ENCODE measurements at places on chromosomes 3 and 15.

- DNase-seq, result no peak
Observed at GRCh38 chr15:70034596-70034995, 63.1 kb downstream of the TLE3 start.

GRCh38 chr3:135009014-135009413 lies 214.0 kb downstream of the EPHB1 start:
- no peak for DNase-seq

- no peak for DNase-seq
Observed at GRCh38 chr3:144491333-144491732, 519.7 kb downstream of the DIPK2A start.

GRCh38 chr3:139136469-139137202 lies 91.9 kb upstream of the PRR23C start:
- no peak for DNase-seq

GRCh38 chr3:126309165-126309564 lies 48.0 kb downstream of the KLF15 start:
- peak; percentile 35 for DNase-seq

GRCh38 chr3:12796171-12797123 lies at the start of gene CAND2:
TSS of gene CAND2 (plus strand) at chr3:12796680. CDS start at chr3:12796721, 41 bp downstream.
- peak; percentile 63 for DNase-seq

DNA sequence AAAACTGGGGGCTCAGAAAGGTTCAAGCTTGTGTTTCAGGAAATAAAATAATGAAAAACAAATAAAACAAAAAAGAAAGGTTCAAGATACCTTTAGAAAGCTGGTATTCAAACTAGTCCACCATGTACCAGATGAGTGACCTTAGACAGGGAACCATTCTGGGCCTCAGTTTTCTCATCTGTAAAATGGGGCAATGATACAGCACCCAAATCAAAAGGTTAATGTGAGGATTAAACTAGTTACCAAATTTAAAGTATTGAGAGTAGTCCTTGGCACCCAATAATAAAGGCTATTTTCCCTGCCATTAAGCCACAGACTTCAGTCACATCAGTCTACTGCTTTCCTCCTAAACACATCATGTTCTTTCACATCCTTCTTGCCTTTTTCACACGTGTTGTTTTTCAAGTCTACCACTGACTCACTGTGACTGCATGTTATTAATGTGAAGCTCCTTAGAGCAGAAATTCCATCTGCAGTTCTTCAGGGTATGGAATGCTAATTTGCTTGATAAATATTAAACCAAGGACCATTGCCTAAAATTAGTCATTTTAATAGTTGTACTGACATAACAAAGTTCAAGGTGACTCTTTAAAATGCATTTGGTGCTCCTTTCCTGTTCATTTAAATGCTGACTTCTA lies 19.9 kb downstream of the TAMM41 start:
- no peak for DNase-seq

DNA sequence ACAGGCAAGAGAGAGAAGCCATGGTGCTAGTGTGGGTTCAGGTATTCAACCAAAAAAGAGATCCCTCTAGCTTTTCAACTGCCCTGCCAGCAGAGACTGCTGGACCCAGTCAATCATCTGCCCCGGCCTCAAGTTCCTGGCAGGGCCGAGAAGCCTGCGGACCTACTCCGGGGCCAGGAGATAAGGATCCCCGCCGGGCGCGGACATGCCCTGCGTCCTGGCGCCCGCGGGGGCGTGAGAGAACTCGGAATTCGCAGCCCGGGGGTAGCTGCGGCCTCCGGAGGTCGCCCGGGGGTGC lies 821 bp upstream of the MAGI1 start:
- peak; percentile 11 for DNase-seq

GRCh38 chr15:67124111-67124510 lies 58.7 kb downstream of the SMAD3 start:
- DNase-seq, result no peak

DNA sequence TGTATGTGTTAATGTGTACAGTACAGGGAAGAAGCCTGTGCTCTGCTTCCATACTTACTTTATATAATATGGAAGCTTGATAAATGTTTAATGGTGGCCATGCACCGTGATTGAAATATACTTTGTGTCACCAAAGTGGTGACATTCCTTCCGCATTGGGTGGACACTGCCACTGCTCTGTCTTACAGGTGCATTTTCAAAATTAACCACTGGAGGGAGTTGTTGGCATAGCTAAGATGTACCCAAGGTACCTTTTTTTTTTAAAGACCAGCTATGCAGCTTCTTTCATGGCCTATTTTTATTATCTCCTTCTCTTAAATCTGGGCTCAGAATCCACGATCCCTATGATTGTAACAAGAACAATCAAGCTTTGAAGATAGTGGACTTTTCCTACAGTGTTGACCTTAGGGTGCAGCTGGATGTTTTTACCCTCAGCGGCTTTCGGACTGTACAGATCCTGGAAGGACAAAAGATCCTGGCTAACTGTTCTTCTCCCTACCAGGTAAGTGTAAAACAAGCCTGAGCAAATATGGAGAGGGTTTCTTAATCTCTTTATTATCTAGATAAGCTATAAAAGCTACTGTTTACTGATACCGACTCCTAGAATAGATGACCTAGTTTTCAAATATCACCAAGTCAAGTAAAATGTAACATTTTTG lies 21.6 kb upstream of the PAK6 start:
- DNase-seq, result peak; percentile 87

DNA sequence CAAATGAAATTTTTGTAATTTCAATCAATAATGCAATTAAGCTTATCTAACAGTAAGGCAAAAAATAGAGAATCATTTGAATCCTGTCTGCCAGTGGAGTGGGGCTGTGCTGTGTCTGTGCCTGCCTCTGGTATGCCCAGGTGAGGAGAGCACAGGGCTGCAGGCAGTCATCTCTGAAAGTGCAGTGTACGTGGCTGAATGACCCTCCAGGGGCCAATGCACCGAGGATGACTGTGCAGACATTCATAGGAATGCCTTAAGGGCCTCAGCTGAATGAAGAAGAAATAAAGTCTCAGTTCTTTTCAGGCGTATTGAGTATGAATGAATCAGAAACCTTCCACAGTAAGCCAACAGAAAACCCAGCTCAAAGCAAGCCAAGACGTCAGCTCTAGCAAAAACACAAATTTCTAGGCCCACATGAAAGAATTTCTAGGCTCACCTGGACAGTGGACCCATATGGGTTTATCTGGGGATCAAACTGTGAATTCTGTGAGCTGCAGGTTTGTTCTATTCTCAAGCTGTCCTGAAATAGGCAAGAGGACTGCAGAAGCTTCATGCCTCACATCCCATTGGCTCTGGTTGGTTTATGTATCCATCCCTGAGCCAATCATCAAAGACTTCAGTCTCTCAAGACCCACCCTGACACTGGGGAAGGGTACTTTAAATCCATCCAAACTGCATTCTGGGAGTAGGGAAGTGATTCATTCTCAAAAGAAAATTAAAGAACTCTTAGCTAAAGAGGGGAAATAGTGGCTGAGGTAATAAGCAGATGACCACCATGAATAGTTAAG lies 123.4 kb downstream of the SSR3 start:
- DNase-seq, result no peak

- no peak for DNase-seq
Observed at GRCh38 chr15:39016706-39017105, 452.1 kb upstream of the RASGRP1 start.
